ENCODE measurements at places on chromosomes 4 and X.

DNA sequence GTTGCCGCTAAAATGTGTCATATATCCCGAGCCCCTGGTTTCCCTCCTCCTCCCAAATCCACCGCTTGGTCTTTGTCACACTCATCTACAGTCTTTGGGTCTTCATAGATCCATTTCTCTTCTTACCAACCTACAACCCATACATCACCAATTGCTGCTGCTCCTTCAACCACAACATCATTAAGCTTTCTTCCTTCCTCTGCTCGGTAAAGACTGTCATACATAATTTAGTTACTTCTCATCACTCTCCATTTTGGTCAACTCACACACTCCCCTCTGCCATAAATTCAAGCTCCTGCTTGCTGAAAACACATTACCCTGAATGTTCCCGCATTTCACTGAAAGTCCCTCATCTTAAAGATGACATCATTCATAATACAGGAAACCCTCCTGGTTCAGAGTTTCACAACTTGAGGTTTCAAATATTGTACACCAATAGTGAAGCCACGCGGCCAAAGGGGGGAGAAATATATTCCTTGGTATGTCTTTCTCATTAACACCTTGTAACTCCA, 1.7 kb upstream of the DCTD start:
- DNase-seq, result peak; percentile 74

DNA sequence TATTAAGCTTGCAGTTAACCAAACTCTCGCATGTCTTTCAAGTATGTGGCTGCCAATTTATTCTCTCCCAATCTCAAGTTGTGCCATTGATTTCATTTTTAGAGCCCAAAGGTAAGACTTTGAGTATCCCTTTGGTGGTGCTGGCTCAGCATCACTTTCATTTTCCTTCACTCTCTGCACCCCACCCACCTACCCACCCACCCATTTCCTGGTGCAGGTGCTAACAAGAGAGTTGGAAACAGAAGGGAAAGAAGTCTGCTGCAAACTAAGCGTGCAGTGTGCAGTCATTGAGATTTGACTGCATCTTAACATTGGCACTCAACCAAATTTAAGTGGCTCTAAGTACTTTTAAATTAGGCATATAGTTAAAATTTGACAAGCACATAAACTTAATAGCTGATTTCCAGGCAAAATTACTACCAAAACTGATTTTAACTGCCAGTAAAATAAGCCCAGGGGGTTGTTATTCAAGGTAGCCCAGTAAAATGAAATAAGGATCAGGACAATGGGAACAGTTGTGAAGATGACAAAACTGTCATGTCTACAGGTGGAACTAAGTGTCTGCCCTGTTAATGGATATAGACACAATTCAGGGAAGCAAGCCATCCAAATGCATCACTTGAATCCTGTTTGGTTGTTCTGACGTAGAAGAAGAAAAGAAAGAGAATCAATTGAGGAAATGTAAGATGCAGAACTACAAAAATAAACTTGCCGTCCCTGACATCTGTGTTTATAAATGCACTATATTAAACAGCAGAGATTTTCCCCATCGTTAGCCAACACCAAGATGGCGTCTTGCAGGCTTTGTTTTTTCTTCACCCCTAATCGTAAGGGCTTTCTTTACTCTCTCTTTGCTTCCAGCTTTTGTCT, 184.2 kb downstream of the KDR start:
- peak; percentile 59 for DNase-seq

- no peak for DNase-seq
Observed at GRCh38 chr4:88775529-88775928, 77.9 kb upstream of the NAP1L5 start.

DNA sequence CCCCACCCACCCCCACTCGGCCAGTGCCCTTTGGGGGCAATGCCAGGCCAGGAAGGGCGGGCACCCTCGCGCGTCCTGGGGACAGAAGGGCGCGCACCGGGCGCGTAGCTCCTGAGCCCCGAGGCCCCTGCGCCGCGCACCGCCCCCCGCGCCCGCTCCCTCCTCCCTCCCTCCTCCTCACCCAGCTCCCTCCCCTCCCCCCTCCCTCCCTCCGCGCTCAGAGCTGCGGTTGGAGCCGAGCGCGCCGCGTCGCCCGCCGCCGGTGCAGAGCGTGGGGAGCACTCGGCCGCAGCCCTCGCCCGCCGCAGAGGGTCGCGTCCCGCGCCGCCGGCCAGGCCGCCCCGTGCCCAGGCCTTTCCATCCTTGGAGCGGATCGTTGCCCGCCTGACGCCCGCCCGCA, at the start of gene ATP2B3:
Gene ATP2B3, plus strand, starts transcription at position 220 of the 400 bp plus-strand sequence. CDS start 18,606 bp downstream, outside the sequence.
- no peak for DNase-seq

- peak; percentile 64 for DNase-seq
Observed at GRCh38 chr4:99847362-99847976, 30.8 kb downstream of the DAPP1 start.

- no peak for DNase-seq
Observed at GRCh38 chrX:56783996-56784620, 55.1 kb downstream of the NBDY start.

- no peak for DNase-seq
Observed at GRCh38 chr4:1540601-1541375, 134.5 kb upstream of the NKX1-1 start.

- DNase-seq, result no peak
Observed at GRCh38 chrX:69530306-69530705, 26.2 kb downstream of the NALF2 start.

DNA sequence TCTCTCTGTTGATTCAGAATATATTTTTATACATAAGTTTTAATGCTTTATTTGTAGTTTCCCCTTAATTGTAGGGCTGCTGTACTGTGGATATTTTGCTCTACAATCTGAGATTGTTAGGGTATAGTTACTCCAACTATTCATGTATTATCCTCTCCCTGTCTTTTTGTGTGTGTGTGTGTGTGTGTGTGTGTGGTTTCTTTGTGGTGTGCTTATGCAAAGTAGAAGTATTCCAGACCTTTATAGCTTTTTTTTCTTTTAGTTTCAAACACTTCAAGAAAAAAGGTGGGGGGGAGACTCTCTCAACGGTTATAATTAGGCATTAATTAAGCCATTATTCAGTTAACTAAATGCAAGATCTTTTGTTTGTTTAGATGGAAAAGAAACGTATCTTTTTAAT, 6.7 kb downstream of the SMAD1 start:
- no peak for DNase-seq

All from common myeloid progenitor, CD34-positive (primary cell).